ENCODE measurements at places on chromosomes 7 and 10.
A peak's percentile ranks its signal among the peaks of the same experiment; 100 is the strongest.

GRCh38 chr7:85172530-85172941, 14.3 kb downstream of the SEMA3D start:
- DNase-seq: peak; percentile 81

DNA sequence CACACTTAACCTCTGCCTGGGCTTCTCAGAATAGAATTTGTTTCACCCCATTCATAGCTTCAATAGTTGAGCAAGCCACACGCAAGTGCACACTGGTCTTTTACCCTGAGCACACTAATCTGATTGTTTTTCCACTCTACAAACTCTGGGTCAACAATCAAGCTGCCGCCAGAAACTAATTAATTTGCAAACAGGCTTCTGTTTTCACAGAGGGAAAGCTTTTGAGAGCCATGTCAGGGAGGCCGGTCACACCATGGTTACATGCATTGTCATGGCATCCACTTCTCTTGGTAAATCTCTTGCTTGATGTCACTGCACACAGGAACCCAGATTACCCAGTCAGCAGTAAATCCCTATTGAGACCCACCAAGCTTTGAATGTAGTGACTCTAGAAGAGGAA, 154.2 kb downstream of the SEMA3A start:
- no peak for DNase-seq

DNA sequence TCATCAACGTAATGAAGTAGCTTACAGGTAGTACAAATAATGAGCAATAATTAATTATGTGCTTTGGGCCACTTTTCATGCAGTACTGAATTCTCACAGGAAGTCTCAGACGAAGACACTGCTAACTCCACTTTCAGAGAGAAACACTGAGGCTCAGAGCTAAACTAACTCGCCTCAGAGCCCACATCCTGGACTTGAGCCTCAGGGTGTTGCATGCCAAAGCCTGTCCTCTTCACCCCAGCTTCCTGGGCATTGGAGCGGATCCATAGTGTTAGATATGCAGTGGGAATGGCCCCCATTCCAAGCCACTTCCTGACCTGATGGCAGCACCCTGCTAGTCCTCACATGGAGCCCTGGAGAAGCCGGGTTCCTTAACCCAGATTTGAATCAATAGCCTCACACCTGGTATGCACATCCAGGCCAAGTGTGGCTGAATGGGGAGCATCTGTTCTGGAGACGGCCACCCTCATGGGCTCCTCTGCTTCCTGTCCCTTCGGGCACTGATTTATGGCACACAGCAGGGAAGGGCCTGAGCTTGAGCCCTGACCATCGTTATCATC, 265.1 kb upstream of the ZNF32 start:
- DNase-seq: no peak

DNA sequence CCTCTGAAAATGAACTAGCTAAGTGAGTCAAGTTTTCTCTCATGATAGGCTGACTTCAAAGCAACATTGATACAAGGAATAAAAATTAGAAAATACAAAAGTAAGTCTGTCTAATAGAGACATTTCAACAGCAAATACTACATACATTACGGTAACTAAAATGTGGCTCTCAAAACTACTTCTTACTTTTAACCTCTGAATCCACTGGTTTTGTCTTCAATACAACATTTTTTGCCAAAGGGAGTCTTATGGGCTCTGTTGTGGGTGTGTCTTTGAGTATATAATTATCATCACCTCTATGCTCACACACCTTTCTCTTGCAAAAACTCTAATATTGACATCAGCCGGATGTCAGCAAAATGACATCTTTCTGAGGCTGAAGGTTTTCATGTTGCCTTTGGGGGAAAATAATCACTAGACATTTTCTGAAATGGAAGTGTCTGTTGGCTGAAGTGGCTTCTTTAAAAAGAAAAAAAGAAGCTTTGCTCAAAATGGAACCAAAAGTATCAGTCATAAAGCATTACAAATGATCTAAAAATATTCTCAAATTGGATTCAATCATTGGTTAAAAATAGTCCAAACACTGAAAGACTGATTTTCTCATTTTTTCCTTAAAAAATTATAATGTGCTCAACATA, 41.8 kb upstream of the FAM133B start:
- DNase-seq: no peak
